ENCODE measurements at places on chromosomes 3 and 15.
A peak's percentile ranks its signal among the peaks of the same experiment; 100 is the strongest.

DNA sequence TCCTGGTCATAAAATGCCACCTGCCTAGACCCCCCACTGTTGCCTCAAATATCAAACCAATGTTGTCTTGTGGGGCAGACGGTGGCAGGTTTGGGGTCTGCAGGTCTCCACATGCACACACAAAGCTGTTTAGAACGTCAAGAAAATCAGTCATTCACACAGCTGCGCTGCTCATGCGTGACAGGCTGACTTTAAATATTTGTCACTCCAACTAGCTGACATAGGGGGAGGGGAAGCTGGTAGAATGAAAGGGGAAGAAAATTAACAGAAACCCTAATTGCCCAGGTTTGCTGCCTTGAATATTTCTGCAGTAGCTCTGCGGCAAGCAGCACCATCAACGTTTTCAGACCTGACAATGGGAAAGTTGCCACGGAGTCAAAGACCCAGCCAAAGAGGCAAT, 201.8 kb downstream of the ABHD5 start:
- no peak for DNase-seq

DNA sequence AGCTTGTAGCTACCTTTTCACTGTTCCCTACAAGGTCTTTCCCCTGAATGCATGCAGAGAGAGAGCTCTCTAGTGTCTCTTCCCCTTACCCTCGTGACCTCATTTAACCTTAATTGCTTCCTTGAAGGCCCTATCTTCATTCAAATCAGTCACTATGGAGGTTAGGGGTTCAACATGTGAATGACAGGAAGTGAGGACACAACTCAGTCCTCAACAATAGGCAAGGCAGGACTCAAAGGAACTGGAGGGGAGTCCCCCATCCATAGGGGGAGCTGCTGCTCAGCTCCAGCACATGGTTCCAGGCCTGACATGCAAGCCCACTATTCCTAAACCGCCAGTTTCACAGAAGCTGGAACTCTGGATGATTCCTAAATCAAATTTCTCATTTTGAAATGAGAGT, 33.8 kb upstream of the GYG1 start:
- no peak for DNase-seq

- DNase-seq: peak; percentile 54
These were observed 255.0 kb downstream of the OCA2 start for GRCh38 chr15:27844018-27844666.

DNA sequence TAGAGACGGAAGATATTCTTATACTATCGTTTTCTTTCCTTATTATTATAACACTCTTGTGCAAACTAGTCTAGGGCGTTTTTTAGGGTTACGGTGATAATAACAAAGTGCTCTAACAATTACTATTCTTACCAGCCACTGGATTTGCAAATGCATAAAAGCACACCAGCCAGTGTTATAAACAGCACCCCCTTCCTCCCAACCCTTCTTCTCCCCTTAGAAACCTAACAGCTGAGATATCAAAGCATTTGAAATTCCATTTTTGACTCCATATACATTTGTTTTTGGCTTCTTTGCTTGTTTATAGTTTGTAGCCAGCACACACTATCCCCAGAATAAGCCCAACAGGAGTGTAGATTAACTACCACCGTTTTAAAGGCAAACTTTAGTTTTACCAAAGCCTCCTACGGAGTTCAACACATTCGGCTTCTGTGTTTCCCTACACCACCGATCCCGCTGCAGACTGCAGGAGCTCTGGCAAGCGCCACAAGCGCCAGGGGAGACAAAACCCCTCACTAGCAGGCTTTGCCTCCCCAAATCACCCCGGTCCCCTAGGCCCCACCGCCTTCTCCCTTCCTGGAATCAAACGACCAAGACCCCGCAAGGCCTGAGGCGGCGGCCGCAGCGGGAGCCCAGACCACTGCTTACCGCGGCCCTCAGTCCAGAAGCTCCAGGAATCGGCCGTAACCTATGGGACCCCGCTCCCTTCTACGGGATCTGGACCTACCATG, 461 bp downstream of the COPB2 start:
- no peak for DNase-seq

- no peak for DNase-seq
These were observed 59.4 kb upstream of the IMPG2 start for GRCh38 chr3:101379658-101380376.

GRCh38 chr3:129535075-129535474, 6.6 kb downstream of the RHO start:
- no peak for DNase-seq

DNA sequence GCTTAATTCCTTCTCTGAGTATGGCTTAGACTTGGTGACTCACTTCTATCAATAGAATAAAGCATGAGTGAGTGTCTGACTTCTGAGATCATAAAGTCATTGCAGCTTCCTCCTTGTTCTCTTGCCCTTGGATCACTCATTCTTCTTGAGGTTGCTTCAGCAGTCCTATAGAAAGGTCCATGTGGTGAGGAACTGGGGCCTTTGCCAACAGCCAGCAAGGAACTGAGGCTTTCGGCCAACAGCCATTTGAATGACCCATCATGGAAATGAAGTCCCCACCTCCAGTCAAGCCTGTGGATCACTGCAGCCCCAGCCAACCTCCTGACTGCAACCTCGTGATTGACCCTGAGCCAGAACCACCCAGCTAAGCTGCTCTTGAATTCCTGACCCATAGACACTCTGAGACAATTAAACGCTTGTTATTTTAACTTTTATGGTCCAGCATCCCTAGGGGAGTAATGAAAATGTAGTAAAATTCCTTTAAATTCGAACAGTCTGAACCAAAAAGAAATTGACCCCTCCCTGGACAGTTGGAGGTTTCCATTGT, 84.5 kb downstream of the WDR76 start:
- peak; percentile 88 for DNase-seq

- DNase-seq: no peak
These were observed 9.2 kb downstream of the LZTFL1 start for GRCh38 chr3:45832699-45833098.

GRCh38 chr3:33145901-33146580, 32.2 kb downstream of the CRTAP start:
- no peak for DNase-seq

- DNase-seq: no peak
These were observed 291.6 kb downstream of the ADAMTS17 start for GRCh38 chr15:100049936-100050876.
